ENCODE measurements at places on chromosomes 2 and 18.

DNA sequence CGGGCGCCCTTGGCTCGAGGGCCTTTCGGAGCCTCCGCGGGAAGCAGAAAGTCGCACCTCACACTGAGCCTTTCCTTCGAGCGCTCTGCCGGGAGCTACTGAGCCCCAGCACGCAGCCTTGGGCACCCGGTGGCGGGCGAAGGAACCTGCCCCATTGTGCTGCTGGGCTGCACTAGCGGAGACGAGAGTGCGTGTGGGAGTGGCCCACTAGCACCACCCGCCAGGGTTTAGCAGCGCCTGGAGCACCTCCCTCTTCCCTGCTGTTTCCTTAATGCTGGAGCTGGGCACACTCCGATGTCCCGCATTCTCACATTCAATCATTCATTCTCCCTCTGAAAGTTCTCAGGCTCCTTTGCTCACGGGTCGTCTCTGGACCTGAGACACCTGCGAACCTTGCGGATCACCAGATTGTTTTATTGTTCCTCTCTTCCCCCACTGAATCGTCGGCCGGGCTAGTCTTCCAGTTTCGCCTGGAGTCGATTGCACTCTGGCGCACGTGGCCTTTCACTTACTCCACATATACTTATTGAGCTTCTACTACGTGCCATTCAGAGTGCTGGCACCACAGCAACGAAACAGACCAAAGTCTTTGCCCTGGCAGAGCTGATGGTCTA, 8.5 kb upstream of the PAX3 start:
- no peak for DNase-seq

GRCh38 chr18:12783524-12783923, 80.7 kb downstream of the PSMG2 start:
- DNase-seq, result no peak

GRCh38 chr2:155310589-155310988, 612.1 kb downstream of the KCNJ3 start:
- DNase-seq, result no peak

- no peak for DNase-seq
Measured at GRCh38 chr2:81876624-81877023, 1572.1 kb upstream of the LRRTM1 start.

DNA sequence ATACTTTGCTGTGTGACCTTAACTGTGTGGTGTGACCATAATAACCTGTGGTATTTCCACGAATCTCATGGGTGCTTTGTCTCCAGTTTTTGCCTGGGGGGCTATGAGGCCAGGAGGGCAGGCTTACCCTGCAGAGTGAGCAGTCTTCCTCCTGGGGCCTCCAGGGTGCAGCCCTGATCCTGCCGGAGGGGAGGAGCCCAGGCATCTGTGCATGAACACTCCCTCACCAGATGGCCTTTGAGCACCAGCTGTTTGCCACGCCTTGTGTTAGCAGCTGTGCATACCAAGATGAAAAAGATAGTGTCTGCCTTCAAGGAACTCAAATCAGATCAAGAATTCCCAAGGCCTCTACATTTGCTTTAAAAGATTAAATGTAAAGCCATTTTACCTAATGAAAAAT, 75.0 kb upstream of the RBM44 start:
- DNase-seq, result no peak

DNA sequence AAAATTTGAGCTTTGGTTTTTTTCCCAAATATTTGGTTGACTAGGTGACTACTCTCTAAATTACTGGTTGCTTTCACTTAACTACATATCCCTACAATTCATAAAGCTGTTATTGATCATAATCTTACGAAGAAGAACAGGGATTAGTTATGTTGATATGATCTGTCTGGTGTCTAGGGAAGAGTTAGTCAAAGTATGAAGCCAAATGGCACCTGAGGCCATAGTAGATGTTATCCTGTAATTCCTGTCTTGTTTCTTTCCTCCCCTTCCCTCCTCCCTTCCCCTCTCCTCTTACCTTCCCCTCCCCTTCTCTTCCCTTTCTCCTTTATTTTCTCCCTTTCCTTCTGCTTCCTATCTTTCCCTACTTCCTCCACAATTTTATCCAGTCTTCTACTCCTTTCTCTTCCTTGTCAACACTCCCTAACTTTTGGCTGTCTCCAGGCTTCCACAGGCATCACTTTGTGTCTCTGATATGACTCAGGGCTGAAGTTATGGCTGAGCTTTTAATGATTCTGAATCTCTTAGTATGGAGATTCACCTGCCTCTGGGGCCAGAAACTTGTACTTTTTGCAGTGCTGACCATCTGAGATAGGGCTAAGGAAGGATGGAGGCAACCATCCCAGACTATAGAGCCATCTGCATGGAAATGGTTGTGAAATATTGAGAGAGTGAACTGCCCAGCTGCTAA, 149.9 kb upstream of the TCF4 start:
- DNase-seq, result no peak

DNA sequence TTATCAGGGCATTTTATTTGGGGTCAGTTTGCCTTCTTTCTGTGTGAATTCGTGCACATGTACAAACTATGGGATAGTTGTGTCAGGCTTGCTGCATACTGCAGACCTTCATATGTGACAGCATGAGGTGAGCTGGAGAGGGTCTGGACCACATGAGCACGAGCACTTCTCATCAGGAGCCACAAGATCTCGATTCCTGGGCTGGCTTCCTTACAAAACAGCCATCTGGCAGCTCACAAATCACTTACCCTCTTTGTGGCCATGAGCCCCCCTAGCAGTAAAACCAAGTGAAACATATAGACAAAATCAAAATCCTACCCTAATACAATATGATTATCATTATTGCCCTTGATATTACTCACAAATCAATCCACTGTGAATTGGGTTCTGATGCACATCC, 121.2 kb downstream of the MTCL1 start:
- no peak for DNase-seq

- no peak for DNase-seq
Measured at GRCh38 chr2:31337860-31338259, 76.7 kb downstream of the XDH start.

DNA sequence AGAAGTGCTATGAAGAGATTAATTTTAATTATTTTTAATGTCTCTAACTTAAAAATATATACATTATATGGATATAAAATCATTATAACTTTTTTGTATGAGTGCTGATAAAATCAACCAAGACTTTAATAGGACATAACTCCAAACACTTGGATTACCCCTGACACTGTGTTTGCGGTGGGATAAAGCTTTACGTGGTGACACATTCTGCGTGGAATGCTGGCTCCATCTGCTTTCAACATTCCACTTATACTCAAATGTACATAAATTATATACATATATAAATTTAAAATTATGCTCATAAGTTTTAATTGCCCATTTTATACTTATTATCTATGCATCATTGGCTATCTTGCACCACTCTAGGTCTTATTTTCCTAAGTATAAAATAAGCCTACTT, 30.5 kb downstream of the LINC00305 start:
- no peak for DNase-seq

DNA sequence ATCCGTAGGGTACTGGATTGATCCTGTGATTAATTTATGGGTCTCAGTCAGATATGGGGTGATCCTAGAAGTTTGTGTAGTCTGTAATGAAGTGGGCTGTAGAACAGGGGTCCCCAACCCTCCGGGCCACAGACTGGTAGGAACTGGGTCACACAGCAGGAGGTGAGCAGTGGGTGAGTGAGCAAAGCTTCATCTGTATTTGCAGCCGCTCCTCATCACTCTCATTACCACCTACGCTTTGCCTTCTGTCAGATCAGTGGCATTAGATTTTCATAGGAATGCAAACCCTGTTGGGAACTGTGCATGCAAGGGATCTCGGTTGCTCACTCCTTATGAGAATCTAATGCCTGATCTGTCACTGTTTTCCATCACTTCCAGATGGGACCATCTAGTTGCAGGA, 48.8 kb downstream of the EML4 start:
- no peak for DNase-seq

- DNase-seq, result no peak
Measured at GRCh38 chr2:37838541-37839167, 86.4 kb upstream of the RMDN2 start.

DNA sequence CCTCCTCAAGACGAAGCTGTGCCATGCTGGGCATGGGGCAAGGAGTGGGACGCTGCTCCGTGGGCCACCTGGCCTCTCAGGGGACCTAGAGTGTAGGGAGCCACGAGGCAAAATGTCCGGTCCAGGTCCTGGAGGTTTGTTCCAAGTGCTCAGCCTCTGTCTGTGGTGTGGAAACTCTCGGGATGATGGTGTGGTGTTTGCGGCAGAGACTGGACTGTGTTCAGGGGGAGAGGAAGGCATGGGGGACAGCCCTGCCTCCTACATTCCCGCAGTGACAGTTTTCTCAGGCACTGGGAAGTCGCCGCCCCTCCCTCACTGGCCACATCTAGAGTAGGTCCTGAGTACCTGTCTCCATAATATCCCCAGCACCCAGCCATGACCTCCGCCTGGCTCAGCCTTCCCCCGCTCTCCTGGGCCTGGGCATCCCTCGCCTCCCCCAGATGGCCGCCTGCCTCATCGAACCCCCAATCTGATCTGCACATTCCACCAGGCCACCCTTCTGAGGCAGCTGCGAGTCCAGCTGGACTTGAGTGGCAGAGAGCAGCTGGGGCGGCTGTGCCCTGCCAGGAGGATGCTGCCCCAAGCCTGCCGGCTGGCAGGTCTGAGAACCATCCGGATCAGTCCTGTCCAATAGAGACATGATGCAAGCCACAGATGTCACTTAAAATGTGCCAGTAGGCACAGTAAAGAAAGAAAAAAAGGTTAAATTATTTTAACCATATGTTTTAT, 6.2 kb downstream of the KCNIP3 start:
- no peak for DNase-seq

DNA sequence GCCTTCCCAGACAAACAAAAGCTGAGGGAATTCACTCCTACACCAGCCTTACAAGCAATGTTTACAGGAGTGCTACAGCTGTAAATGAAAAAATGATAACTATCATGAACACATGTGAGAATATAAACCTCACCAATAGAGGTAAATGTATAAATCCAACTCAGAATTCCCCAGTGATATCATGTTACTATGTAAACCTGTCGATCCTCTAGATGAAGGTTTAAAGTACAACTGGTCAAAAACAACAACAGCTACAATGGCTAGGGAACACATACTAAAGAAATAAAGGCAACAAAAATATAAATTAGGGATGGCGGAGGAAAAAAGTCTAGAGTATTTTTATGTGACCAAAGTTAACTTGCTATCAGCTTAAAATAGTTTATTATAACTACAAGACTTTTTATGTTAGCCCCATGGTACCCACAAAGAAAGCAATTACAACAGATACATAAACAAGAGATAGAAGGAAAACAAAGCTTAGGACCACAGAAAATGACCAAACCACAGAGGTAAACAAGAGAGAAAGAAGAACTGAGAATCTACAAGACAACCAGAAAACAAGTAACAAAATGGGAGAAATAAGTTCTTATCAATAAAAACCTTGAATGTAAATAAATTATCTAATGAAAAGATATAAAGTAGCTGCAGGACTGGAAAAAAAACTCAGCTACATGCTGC, 8.3 kb downstream of the CERKL start:
- DNase-seq, result no peak

- DNase-seq, result no peak
Measured at GRCh38 chr18:26477828-26478466, 70.4 kb downstream of the KCTD1 start.
